A549 treated with DMSO at 1 μM for 4 hours (cell line): ENCODE measurements at places on chromosomes 3 and 15. TPM values are rescaled to one million over a fixed set of nuclear protein-coding genes. Genes with fewer than 3 reads are reported as not detected.

CKMT1B gene
- total RNA-seq, result 2.5 to 4.8 TPM (median 4.2 TPM) in 5 replicates

EIF1B gene
- 51.9 to 65.2 TPM (median 62.0 TPM) in 5 replicates for total RNA-seq

LRRC28 gene
- total RNA-seq, result 13.6 to 17.7 TPM (median 15.3 TPM) in 5 replicates

GSK3B gene
- 27.0 to 36.8 TPM (median 34.6 TPM) in 5 replicates for total RNA-seq

OIP5 gene
- total RNA-seq, result 13.9 to 15.3 TPM (median 14.6 TPM) in 5 replicates

KIF7 gene
- total RNA-seq, result 3.9 to 4.9 TPM (median 4.3 TPM) in 5 replicates

TRA2B gene
- 160 to 194 TPM (median 176 TPM) in 5 replicates for total RNA-seq

PLAAT1 gene
- total RNA-seq, result 0.23 TPM in 1 of 5 replicates, not detected in the others

GP9 gene
- not detected in 5 replicates for total RNA-seq

AMIGO3 gene
- 0.48 to 0.91 TPM (median 0.61 TPM) in 5 replicates for total RNA-seq

SPINK8 gene
- not detected in 5 replicates for total RNA-seq

GABRR3 gene
- not detected in 5 replicates for total RNA-seq

IQCF5 gene
- not detected in 5 replicates for total RNA-seq

SCN11A gene
- 0.01 TPM in 1 of 5 replicates, not detected in the others for total RNA-seq

ZPLD1 gene
- total RNA-seq, result 0.04 to 0.07 TPM (median 0.06 TPM) in 4 of 5 replicates, not detected in the other

SLC12A1 gene
- total RNA-seq, result not detected in 5 replicates

STARD5 gene
- total RNA-seq, result 1.6 to 2.2 TPM (median 1.9 TPM) in 5 replicates

STRC gene
- 0.02 to 0.23 TPM (median 0.09 TPM) in 5 replicates for total RNA-seq

ZNF619 gene
- 1.7 to 2.8 TPM (median 2.1 TPM) in 5 replicates for total RNA-seq

RHOV gene
- total RNA-seq, result 4.9 to 6.1 TPM (median 5.3 TPM) in 5 replicates

PLSCR2 gene
- total RNA-seq, result 0.21 TPM in 1 of 5 replicates, not detected in the others

USP13 gene
- total RNA-seq, result 10.0 to 14.0 TPM (median 12.7 TPM) in 5 replicates

PRSS50 gene
- not detected in 5 replicates for total RNA-seq

SI gene
- not detected in 5 replicates for total RNA-seq

KLHL6 gene
- total RNA-seq, result not detected in 5 replicates

EEF1AKMT4 gene
- total RNA-seq, result 11.0 to 13.5 TPM (median 12.2 TPM) in 5 replicates

EFHB gene
- total RNA-seq, result 0.39 to 1.2 TPM (median 0.71 TPM) in 5 replicates

CAMKV gene
- 0.27 to 0.85 TPM (median 0.45 TPM) in 5 replicates for total RNA-seq

PP2D1 gene
- total RNA-seq, result not detected in 5 replicates

ATP8B4 gene
- 0.80 to 1.6 TPM (median 0.84 TPM) in 5 replicates for total RNA-seq

GOLGA8O gene
- total RNA-seq, result 0.19 to 0.54 TPM (median 0.33 TPM) in 5 replicates

CLEC3B gene
- total RNA-seq, result 0.10 TPM in 1 of 5 replicates, not detected in the others

PLS1 gene
- 10.9 to 17.6 TPM (median 14.9 TPM) in 5 replicates for total RNA-seq

SH3BP5 gene
- total RNA-seq, result 19.0 to 23.4 TPM (median 22.1 TPM) in 5 replicates

PLCH1 gene
- total RNA-seq, result 1.0 to 1.6 TPM (median 1.2 TPM) in 5 replicates

CCDC13 gene
- 0.40 to 0.79 TPM (median 0.58 TPM) in 5 replicates for total RNA-seq

MME gene
- not detected in 5 replicates for total RNA-seq

EHHADH gene
- 1.9 to 3.4 TPM (median 2.4 TPM) in 5 replicates for total RNA-seq

C3orf49 gene
- total RNA-seq, result not detected in 5 replicates

SPSB4 gene
- 0.10 to 0.27 TPM (median 0.16 TPM) in 5 replicates for total RNA-seq

TICRR gene
- 12.9 to 16.4 TPM (median 14.2 TPM) in 5 replicates for total RNA-seq

RFT1 gene
- 18.1 to 28.8 TPM (median 28.5 TPM) in 5 replicates for total RNA-seq

NPAP1 gene
- total RNA-seq, result not detected in 5 replicates

CTXN2 gene
- total RNA-seq, result 0.02 to 0.04 TPM in 2 of 5 replicates, not detected in the others

VEPH1 gene
- total RNA-seq, result 0.07 to 0.14 TPM (median 0.07 TPM) in 3 of 5 replicates, not detected in the others

GOLGA6L22 gene
- total RNA-seq, result not detected in 5 replicates

NMNAT3 gene
- total RNA-seq, result 1.0 to 1.9 TPM (median 1.2 TPM) in 5 replicates

SCN5A gene
- 0.57 to 1.3 TPM (median 0.92 TPM) in 5 replicates for total RNA-seq

CCDC39 gene
- total RNA-seq, result 0.13 TPM in 1 of 5 replicates, not detected in the others

SERINC4 gene
- 0.06 to 0.23 TPM (median 0.12 TPM) in 4 of 5 replicates, not detected in the other for total RNA-seq

CPNE9 gene
- 0.08 to 0.33 TPM (median 0.15 TPM) in 4 of 5 replicates, not detected in the other for total RNA-seq
